Breast epithelium (tissue), 4 donors: ENCODE measurements at places on chromosomes 13 and 19.

DNA sequence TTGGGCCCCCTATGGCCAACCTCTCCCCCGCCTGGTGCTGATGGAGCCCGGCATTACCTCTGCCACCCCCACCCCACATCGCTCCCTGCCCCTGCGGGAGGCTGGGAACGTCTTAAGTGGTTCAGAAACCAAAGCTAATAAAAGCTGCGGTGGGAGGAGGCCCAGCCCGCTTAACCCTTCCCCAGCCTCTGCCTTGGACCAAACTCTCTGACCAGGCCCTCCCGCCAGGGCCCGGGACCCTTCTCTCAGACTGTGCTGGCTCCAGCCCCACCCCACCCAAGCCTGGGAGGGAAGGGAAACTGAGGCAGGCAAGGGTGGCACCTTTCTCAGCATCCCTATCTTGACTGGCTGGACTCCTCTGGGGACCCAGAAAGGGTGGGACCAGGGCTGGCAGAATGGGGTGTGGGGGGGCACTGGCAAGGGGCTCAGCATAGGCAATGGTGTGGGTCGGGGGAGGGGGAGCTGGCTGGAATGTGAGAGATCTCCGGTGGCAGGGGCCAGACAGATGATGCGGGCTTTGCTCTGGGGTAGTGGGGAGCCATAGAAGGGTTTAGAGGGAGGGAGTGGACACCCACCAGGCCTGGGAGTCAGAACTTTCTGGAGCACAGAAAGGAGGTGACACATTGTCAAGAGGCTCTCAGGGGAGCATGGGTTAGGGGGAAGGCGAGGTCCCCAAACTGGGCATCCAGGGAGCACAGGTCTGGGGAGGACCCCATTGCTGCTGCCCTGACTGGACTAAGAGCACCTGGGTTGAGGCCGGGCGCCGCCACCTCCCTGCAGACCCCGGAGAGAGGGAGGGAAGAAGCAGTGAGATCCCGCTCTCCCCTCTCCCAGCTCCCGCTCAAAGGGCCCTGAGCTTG lies 21.9 kb downstream of the SMIM24 start:
- no peak for DNase-seq

- DNase-seq = no peak
Measured at GRCh38 chr13:39448834-39449233, 154.2 kb downstream of the LHFPL6 start.

- no peak for DNase-seq
Measured at GRCh38 chr19:16288544-16288943, 36.1 kb upstream of the KLF2 start.

GRCh38 chr13:41465898-41466320 lies 8.6 kb downstream of the RGCC start:
- no peak for DNase-seq

DNA sequence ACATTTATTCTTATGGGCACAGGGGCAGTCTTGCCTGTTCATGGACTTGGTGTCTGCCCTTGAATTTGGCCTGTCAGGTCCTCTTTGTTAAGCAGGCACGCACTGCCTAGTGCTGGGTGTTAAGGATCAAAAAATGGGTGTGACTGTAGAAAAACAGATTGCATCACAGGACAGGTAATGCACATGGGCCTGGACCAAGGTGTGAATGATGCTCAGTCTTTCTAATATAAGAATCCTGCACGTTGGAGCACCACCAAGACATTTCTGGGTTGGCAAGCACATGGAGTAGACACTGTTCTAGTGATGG lies 33.7 kb downstream of the GATAD2A start:
- no peak for DNase-seq

- no peak for DNase-seq
Measured at GRCh38 chr13:29791997-29792780, 58.2 kb downstream of the UBL3 start.

DNA sequence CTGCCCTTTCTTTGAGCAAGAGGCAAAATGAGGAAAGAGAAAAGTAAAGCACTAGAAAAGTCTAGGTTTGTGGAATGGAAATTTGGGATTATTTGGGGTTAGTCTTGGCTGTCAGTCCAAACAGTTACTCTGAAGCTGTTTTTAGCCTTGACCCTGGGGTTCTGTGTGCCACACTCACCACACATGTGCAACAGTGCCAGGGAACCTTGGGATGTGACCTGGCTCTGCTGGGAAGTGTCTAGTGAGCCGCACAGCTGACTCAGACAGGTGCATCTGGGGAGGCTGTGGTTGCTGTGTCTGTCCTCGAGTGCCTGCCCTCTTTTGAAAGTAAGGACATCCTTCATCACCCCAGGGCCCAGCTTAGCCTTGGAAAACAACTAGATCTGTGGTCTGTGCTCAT lies 15.8 kb downstream of the MICOS13 start:
- no peak for DNase-seq

GRCh38 chr13:36674337-36675212 lies 755 bp downstream of the SERTM1 start:
- no peak for DNase-seq

GRCh38 chr19:907183-907853 lies 5.7 kb downstream of the R3HDM4 start:
- no peak for DNase-seq
